Left lung (tissue), 14 donors: ENCODE measurements at places on chromosomes 2 and 18.

GRCh38 chr18:4203568-4204437 lies 251.3 kb downstream of the DLGAP1 start:
- DNase-seq = no peak

DNA sequence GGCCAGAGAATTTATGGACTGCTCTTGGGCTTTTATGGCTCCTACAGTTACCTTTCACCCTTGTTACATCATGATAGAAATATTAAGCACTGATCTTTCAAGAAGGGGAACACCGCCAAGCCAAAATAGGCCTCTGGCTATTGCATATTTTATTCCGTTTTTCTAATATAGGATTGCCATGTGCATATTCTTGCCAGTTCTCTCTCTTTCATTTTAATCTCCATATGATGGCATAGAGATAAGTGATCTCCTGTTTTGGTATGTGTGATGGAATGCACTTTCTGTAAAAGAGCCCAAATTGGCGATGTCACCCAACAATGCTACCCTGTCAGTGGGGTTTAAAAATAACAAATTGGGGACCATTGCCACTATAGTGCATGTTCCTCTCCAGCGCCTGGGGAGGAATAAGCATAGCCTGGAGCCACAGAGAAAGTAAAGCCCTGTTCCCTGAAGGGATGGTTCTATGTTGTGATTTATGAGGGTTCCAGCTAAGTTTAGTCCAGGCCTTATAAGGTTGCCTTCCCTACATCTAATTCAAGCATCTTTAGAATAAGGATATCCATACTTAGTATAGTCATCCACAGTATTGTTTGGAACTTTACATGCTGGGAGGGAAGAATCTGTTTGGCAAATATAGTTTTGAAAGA lies 26.9 kb downstream of the CMPK2 start:
- no peak for DNase-seq

GRCh38 chr2:176494949-176495353 lies 225.7 kb downstream of the MTX2 start:
- DNase-seq = no peak

GRCh38 chr2:178860551-178860950 lies 53.3 kb upstream of the TTN start:
- no peak for DNase-seq

DNA sequence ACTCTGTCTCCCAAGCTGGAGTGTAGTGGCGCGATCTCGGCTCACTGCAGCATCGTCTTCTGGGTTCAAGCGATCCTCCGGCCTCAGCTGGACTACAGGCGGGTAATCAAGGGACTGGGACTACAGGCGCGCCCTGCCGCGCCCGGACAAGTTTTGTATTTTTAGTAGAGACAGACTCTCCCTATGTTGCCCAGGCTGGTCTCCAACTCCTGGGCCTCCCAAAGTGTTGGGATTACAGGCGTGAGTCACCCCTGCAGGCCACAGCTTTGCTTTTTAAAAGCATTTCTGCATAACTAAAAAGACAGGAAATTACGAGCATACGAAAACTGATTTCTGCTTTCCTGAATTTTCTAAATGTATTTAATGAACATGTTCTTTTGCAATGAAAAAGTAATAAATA lies 916 bp upstream of the OSBPL1A start:
- no peak for DNase-seq

GRCh38 chr2:38026846-38027245 lies 49.1 kb downstream of the CYP1B1 start:
- DNase-seq = no peak

- no peak for DNase-seq
Measured at GRCh38 chr2:209790066-209790728, 18.6 kb downstream of the UNC80 start.

DNA sequence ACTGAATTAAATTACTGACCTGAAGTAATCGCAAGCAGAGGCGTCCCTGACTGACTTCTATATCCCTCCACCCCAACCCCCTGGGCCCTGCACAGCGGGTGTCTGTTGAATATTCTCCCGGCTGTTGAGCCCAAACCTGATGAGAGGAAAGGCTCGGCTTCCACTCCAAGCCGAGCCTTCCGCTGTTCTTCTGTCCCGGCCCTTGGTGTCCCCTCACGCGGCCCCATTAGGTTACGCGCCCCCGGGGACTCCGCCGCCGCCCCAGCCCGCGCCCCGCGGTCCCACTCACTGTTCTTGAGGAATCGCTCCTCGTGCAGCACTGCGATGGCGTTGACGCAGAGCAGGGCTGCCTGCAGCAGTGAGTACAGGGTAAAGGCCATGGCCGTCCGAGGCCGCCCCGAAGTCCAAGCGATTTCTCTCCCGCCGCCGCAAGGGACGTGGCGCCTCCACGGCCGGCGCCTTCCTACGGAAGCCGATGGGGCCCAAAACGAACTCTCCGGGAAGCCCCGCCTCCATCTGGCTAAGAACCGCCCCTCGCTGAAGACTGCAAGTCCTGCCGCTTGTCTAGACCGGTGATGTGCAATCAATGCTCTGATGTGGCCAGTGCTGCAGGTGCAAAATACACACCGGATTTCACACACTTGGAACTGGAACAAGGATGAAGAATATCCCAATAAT lies at the start of gene IER3IP1:
Gene IER3IP1 (minus strand): TSS at position 467 of the 678 bp plus-strand sequence. CDS start 87 bp downstream, at position 380.
- DNase-seq = peak; percentile 94

DNA sequence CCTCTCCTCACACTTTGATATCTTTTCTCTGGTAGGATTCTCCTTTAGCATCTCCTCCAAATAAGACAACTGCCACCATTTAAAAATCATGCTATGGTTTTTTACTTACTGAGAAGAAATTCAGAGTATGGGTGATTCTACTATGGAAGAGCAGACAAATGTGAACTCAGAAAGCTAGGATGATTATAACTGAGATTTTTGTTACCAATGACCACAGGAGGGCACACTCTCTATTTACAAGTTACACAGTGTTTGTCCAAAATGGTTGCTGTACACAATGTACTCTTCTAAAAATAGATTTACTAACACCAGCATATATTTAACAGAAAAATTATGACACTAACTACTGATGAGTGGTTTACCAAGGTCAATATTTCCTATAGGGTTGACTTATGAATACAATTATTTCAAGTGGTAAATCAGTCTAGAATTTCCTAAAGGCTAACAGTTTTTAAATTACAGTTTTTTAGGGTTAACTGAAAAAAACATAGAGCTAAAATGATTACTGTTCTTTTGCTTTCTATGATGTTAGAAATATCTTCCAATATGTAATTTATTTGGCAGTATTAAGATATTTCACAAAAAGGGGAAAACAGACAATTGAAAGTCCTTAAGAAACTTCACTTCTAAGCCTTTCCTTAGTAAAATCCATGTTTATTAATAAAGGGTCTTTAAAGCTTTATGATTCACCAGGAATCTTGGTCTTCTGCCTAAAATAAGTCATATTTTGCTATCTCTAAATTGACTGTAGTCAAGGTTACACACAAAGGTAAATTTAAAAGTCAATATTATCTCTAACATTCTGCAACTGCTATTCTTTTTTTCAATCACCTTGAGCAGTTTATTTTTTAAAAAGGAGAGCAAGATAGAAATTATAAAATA lies 57.2 kb downstream of the MAP4K3 start:
- peak; percentile 50 for DNase-seq

GRCh38 chr2:25816249-25816648 lies 62.0 kb downstream of the ASXL2 start:
- no peak for DNase-seq

DNA sequence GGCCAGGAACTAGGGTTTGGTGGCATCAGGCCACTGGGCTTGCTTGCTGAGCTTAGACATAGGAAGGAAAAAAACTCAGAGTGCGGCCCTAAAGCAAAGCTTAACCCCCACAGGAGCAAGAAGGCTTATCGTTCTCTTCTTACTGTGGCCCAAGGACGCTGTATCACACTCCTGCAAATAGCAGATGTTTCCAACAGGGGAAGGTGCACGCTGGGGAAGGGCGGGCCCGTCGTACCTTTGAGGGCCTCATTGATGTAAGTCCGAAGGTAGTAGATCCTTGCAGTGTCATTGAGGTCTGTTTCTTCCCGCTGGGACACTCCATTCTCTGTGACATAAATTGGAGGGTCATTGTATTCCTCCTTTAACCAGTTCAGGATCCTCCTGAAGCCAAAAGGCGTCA lies 46.6 kb downstream of the LCT start:
- no peak for DNase-seq

DNA sequence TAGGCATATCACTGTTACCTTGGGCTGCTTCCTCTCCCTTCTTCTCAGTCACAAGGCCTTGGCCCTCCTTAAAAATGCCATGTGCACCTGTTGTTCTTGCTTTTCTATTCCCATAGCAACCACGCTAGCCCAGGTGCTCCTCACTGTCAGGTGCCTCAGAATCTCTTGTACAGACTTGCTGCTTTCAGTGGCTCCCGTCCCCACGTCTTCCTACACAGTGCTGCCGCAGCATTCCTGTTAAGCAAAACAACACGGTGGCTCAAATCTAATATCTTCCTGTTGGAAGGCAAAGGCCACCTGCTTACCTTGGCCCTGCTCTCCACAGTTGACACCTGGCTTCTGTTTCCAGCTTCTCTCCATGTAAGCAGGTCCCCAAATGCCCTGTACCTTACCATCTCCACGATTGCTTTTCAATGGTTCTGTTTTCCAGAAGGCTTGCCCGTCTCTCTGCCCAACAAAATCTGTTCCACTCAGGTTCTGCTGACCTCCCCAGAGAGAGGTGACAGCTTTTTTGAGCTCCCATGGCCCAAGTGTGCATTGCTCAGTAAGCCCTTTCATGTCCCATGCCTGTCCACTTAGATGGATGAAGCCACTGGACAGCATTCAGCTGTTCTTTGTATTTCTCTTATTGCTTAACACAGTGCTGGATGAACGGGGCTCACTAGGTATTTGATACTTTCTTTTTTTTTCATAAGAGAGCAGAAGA lies 240.4 kb downstream of the PRKCE start:
- no peak for DNase-seq

DNA sequence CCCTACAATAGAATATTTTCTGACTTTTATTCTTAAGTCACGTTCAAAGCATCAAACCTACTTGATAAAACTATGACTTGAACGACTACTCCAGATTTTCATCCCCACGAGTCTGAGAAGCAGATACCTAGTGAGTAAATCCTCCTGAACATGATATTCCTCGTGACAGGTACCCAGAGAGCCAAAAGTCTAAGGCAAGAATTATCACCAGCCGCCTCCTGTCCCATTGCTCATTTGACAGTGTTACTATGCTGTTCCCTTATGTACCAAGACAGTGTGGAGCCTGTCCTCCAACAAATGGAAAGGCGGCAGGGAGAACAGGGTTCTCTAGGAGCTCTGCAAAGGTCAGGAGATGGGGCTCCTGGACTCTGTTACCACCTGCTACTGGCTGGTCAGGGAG lies 8.3 kb upstream of the ALPK2 start:
- no peak for DNase-seq

DNA sequence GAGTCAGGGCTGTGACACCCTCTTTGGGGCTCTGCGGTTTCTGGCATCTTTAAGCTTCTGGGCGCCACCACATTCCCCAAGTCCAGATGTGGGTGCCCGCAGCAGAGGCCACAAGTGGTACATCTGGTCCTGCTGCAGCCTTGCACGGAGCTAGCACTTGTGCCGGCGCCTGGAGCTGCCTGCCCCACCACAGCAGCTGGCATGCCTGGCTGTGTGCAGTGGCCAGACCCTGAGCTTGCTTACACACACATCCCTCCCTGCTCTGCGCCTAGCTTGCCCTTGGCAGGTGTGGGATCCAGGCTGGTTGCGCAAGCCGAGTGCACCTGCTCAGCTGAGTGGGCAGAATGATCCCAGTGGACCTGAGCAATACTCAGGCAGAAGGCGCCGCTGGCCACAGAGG lies 27.3 kb downstream of the SLC4A10 start:
- no peak for DNase-seq

DNA sequence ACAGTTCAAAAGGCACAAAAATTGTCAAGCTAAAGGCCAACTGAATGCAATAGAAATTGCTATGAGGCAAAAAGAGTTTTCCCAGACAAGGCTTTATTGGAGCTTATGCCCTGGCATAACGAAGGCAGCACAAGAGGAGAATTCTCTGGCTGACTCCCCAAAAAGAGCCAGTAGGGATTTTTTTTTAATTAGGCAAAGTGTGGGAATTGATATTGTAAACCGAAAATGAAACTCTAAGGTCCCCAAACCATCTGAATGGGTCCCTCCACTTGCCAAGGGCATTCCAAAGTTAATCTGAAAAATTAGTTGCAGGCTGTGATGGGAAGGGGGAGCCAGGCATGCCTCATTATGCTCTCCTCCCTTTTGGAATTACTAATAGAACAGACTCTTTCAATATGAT lies 118.9 kb downstream of the SPOPL start:
- no peak for DNase-seq

DNA sequence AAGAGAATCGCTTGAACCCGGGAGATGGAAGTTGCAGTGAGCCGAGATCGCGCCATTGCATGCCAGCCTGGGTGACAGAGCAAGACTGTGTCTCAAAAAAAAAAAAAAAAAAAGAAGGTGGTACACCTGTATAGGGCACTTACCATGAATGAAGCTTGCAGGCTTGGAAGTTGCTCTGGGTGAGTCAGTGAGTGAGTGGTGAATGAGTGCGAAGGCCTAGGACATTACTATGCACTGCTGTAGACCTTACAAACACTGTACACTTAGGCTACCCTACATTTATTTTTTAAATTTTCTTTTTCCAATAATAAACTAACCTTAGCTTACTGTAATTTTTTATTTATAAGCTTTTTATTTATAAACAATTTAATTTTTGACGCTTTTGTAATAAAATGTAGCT lies 78.4 kb upstream of the ATG16L1 start:
- DNase-seq = no peak

DNA sequence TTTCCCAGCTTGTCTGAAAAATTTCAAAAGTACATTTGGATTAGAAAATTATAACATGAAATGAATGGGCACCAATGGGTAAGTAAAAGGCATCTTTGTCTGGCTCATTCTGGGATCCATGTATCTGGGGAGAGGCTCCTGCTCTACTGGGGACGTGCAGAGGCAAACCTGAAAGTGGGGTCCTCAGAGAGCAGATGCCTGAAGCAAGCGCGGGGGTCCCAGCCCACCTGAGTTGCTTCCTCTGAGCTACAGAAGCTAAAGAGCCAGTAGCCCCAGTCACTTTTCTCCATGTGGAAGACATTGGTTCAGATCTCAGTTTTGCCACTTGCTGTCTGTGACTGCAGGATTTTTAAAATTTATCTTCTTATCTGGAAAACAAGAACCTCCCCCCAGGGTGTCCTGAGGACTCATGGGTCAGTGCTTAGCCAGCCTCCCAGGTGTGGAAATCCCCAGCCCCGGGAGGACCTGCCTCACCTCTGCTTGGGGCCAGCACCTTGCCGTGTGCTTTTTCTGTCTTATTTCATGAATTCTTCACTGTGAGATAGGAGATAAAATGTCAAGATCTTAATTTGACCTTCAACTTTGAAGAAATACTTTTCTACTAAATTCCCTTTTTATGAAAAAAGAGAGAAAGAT lies 25.1 kb upstream of the ODC1 start:
- no peak for DNase-seq

- no peak for DNase-seq
Measured at GRCh38 chr2:205748639-205749038, 66.3 kb downstream of the NRP2 start.

- DNase-seq = no peak
Measured at GRCh38 chr2:26679867-26680266, 12.7 kb upstream of the KCNK3 start.

GRCh38 chr2:64604155-64604554 lies 49.6 kb downstream of the SERTAD2 start:
- DNase-seq = no peak
